Left cardiac atrium (tissue), 4 donors: ENCODE measurements at places on chromosomes 3 and 15. TPM values are rescaled to one million over a fixed set of nuclear protein-coding genes. Genes with fewer than 3 reads are reported as not detected.

DNA sequence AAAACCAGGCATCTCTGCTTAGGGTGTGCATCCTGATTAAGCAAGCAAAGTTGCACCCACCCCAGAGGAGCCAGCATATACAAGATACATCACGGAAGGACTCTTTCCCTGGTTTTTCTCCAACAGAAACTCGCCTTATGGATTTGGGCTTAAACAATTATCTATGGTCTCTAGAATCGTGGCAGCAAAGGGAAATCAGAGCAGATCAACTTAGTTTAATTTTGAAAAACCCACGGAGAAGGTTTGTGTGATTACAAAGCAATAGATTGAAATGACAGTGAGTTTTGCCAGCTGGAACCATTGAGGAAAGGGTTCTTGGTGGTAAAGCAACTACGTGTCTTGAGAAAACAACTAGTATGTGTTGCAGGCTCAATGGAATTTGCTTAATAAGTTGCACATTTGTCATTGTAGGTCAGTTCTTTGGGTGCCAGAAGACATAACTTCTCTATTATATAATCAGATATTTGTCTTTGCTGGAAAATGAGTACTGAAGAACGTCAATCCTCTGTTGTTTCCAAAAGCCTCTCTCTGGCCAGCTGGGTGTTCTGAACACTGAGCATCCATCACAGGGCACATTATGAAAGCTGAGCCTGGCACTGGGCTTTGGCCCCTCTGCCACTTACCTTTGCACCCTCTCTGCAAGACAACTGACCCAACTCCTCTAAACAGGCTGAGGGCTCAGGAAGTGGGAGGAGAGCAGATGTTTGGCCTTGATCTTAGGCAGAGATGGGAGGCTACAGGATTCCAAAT lies 75.7 kb upstream of the FBN1 start:
- no peak for DNase-seq

DNA sequence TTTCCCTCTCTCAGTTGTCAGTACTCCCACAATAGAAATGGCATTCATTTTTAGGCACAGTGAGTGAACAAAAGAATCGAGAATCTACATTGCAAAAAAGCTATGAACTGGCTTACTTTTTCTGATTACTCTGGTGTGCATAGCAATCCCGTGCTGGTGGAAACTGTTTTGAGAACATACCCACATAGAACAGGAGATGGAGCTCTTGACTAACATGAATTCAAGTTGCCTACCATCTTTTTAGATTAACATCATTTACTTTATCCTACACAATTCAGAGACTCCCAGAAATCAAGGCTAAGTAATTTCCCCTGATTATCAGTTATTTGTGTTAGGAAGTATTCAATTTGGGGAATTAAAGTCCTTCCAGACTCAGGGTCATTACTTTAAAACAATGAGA lies 326.6 kb downstream of the ARPP21 start:
- no peak for DNase-seq

DNA sequence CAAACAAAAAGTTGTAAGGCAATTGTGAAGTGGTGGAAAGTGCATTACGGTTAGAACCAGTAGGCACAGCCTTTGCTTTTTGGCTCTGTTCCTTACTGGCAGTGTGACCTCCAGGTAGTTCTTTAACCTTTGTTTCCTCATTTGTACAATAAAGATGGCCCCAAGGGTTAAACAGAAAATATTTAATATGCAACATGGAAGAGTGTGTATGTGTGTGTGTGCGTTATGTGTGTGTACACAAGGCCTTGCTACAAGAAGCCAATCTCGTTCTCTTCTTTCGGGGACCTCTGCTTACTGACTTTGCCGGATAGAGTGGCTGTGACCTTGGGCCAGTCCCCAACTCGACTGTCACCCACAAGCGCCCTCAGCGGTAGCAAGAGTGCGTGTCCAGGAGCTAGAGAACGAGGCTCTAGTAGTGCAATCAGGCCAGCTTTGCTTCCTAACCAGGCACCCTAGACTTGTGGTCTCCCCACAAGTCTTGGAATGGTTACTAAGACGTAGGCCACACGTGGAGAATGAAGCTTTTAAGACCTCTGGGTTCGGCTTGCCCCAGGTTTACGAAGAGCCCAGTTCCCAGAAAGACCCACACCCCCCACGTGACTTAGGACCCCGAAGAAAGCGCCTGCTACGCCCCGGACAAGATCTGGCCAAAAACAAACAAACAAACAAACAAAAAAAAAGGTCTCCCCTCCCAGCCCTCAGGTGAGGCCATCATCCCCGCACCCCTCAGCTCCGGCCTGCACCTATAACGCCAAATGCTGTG lies 593 bp downstream of the CIAO2A start:
- DNase-seq: peak; percentile 58

GRCh38 chr3:113132571-113132996 lies 78.8 kb upstream of the BOC start:
- DNase-seq: no peak

DNA sequence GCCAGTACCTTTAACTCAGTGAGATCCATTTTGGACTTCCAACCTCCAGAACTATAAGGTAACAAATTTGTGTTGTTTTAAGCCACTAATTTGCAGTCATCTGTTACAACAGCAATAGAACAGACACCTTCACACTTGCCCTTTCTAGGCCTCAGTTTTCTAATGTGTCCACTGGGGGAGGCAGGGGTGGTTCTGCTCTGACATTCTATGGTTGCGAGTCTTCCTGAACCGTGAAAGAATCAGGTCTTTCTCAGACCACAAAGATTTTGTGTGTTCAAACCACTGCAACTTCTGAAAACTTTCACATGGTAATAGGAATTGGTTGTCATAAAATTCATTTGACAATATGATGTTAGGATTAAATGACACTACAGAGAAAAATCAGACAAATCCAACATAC lies 26.8 kb upstream of the CSTA start:
- no peak for DNase-seq

DNA sequence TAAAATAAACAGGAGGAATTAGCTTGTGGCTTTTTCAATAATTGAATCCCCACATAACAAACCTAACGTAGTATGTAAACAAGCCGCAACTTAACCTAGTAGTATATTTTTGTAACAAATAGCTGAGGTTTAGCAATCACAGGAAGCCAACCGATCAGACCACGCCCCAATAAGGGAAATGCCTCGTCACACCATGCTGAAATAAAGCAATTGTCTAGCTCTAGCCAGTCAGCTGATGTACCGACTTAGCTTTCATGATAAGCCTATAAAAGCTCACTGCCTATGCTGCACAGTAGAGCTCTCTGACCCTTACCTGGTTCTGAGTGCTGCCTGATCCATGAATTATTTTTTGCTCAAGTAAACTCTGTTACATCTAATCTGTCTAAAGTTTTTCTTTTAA lies 208.9 kb downstream of the ROBO1 start:
- no peak for DNase-seq

GRCh38 chr15:57259568-57260040 lies 116.7 kb upstream of the CGNL1 start:
- no peak for DNase-seq

DNA sequence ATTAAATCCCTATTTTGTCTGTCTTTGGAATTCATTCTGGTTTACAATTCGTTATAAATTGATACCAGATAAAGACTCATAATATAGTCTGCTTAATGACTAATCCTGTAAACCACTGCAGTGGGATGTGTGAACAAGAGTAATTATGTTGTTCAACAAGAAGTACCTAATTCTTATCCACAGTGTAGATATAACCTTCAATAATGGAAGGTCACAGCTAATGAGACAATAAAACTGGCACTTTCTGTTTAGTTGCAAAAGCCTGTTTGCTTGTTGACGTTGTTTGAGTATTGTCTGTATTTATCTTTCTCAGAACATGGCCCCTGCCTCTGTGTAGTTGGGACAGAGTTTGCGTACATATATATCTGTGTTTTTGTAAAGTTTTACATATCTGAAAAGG lies 26.7 kb downstream of the PIAS1 start:
- no peak for DNase-seq

DNA sequence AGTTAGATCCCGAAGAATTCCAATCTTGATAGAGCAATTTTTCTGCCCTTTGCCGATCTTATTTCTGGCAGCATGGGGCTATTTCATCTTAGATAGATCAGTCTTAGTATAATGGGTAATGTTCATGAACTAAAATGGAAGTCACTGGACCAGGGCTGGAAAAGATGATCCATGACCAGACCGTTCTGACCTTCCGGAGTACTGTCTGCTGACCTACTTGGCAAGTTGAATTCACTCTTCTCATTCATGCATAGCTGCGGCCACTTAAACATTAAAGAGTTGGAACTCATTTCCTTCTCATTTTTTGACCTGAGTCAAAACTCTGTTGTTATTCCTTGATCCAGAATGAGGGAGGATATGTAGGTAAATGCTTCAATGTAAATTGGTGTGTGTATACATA lies 32.5 kb downstream of the GMNC start:
- DNase-seq: no peak

GRCh38 chr3:4746241-4746958 lies 232.8 kb upstream of the BHLHE40 start:
- DNase-seq: no peak

GRCh38 chr3:123096731-123097130 lies 29.9 kb downstream of the PDIA5 start:
- peak; percentile 73 for DNase-seq

The DZIP3 gene
- 14.4 TPM for total RNA-seq

The WWTR1 gene
- total RNA-seq: 45.4 TPM

The KLHDC8B gene
- total RNA-seq: 55.9 TPM

The CACNA2D3 gene
- total RNA-seq: 17.3 TPM
